Effector memory CD8-positive, alpha-beta T cell (primary cell): ENCODE measurements at places on chromosomes 12 and 14.

DNA sequence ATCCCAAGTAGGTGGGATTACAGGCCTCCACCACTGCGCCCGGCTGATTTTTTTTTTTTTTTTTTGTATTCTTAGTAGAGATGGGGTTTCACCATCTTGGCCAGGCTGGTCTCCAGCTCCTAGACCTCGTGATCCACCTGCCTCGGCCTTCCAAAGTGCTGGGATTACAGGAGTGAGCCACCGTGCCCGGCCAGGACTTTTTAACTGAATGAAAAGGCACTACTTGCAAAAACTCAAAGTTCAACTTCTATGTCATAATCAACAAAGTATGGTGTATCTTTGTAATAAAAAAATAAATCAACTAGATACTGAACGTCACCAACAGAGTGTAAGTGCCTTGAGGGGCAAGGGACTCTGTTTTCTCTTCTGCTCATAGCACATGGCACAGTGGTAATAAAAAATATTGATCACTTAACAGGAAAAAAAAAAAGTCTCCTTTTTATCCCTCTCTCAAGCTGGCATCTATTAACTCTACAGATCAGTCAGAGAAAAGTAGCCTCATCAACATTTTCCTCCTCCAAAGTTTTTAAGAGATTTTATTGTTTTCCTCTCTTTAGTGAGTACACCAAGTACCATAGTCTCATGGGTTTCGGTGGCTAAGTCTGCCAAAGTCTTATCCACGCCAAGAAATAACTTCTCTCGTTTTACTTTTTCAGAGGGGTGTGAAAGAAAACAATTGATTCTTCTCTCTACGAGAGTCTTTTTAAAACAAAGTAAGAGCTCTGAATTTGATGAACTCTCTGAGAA is 10.6 kb upstream of the FOXN3 start:
- no peak for DNase-seq

GRCh38 chr12:98352218-98352811 is 163.1 kb upstream of the TMPO start:
- DNase-seq: no peak

GRCh38 chr14:92558319-92558718 is 44.7 kb downstream of the RIN3 start:
- DNase-seq: no peak

DNA sequence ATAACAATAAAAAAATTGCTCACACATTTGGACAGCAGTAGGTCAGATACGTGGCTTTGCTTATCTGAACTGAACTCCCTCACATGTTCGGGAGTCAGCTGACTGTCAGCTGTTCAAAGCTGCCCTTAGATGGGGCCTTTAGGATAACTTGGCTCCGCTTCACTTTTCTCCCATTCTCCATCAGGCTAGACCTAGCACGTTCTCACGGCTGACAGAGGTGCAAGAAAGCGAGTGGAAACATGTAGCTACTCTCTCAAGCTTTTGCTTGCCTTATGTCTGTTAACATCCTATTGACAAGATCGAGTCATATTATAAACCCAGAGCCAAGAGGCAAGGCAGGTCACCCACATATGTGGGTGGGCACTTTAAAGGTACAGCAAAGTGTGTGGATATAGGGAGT is 112.0 kb upstream of the PDZRN4 start:
- DNase-seq: no peak

- DNase-seq: no peak
Measured at GRCh38 chr14:97687944-97688630, 890.9 kb downstream of the VRK1 start.

GRCh38 chr14:79295385-79295784 is 915.9 kb downstream of the DIO2 start:
- no peak for DNase-seq

DNA sequence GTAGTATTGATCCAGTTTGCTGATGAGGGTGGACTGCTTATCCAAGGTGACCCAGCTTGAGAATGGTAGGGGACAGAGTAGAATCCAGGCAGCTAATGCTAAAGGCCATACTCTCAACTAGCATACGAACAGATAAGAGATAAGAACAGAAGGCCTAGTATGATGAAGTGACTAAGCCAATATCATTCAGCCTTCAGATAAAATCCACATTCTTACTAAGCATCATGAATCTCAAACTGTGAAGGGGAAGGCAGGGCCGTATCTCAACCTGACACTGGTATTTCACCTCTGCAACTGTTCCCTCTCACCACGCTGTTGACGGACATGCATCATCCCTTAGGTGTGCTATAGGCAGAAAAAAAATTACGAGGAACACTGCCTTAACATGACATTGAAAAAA is 8.1 kb upstream of the CKAP4 start:
- DNase-seq: no peak

GRCh38 chr14:58731465-58732293 is 93.9 kb downstream of the DACT1 start:
- no peak for DNase-seq

GRCh38 chr14:95490138-95490509 is 26.3 kb downstream of the SYNE3 start:
- no peak for DNase-seq

DNA sequence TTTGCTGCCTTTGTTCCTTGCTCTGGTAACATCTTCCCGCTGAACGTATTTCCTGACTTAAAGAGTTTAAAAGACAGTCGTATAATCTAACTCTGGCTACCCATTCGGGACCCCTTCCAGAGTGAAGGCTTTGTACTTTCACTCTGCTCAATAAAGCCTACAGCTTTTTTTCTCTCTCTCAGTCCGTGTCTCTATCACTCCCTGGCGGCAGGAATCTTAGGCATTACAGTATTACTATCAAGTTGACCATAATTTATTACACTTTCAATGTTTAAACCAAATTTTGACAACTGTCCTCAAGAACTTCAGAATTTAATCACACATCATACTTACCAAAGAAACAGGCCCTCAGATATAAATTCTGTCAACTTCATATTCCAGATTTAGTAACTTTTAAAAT is 967.9 kb downstream of the FSCB start:
- DNase-seq: no peak

DNA sequence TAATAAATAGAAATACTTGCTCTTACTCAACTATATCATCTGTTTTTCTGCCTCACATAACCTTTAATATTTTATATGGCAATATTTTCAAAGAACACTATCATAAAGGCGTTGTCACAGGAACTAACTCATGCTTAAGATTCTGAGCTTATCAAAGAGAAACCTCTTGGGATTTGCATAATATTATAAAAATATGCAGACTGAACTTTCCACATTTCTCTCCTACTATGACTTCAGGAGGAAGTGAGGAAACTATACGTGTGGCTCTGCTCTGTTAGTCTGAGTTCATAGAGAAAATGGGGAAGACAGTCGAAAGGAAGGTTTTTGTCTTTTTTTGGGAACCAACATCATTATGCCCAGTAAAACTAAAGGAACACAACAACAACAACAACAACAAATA is 124.7 kb downstream of the GARIN6 start:
- no peak for DNase-seq

DNA sequence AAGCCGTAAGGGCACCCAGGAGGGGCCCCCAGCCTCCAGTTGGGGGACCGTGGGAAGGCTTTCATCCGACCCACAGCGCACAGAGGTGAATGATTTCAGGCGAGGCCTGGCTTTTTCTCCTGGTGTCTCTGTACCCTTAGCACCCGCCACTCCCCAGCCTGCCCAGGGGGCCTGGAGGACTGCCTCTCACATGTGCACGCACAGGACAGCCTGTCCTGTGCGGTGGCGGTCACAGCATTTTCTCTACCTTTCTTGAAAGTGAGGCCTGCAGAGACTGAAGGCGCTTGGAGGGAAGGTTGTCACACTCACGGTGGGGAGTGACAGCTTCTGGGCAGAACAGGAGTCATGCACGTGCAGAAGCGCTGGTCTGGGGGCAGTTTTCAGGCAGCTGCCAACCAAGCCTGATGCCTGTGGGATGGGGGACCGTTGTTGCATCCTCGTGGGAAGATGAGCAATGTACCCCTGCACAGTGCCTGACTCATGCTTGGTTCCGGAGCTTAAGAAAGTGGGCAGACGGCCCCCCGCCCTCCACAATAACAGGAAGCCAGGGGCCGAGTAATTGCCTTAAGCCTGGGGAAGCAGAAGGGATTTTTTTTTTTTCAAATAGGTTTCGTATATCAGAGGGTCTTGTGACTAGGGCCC is 148.1 kb downstream of the TSPAN9 start:
- no peak for DNase-seq

DNA sequence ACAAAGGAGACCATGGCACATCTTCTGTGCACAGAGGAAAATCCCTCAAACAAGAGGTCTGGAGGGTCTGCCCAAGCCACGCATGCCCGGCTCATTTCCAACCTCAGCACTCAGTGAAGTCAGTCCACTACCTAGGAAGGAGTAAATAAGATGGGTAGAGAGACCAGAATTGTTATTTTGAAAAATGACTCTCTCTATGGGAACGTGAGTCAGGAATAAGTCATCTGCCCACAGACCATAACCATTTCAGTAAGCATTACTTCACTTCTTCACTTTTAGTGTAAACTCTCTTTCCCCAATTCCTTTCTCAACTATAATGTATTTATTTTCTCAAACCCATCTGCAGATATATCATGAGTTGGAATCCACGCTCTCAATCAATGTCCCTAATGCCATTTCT is 1039.9 kb upstream of the USP15 start:
- no peak for DNase-seq

- DNase-seq: no peak
Measured at GRCh38 chr12:84785281-84785680, 127.3 kb downstream of the SLC6A15 start.

DNA sequence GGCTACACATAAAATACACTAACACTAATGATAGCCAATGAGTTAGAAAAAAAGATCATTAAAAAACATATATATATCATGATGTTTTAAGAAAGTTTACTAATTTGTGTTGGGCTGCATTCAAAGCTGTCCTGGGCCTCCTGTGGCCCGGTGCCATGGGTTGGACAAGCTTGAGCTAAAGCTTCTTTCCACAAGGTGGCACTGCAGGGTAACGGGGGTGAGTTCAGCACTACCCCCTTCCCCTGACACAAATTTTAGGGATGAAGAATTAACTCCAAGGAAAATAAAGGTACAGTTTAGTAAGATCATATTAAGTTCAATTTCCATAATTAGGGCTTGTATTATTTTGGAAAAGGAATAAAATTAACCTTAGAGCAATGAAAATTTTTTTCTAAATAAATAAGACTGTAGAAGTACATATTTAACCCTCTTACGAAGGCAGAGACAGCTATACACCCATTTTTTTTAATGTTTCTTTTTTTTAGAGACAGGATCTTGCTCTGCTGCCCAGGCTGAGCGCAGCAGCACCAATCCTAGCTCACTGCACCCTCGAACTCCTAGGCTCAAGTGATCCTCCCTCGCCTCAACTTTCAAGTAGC is 38.9 kb downstream of the PPP1R13B start:
- DNase-seq: peak; percentile 66

DNA sequence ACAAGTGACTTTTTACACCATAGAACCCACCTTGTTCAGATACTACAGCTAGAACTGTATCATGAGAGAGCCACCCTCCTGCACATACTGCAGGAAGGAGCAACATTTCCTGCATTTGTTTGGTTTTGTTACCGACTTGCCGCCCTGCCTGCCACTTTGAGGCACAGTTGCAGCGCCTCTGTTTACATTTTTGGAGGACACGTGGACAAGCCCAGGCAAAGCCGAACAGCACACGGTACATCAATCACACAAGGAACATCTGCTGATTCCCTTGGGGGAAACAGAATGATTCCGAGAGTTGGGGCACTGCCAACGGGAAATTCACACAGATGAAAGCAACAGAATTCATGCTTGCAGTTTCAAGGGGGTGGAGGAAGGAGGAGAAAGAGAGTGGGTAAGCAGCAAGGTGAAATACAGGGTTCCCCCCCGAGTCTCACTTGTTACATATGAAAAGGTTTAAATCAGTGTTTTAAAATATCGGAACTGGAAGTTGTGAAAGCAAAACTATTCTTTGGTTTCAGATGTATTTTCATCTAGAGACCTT is 110.7 kb downstream of the BTG1 start:
- DNase-seq: peak; percentile 29

DNA sequence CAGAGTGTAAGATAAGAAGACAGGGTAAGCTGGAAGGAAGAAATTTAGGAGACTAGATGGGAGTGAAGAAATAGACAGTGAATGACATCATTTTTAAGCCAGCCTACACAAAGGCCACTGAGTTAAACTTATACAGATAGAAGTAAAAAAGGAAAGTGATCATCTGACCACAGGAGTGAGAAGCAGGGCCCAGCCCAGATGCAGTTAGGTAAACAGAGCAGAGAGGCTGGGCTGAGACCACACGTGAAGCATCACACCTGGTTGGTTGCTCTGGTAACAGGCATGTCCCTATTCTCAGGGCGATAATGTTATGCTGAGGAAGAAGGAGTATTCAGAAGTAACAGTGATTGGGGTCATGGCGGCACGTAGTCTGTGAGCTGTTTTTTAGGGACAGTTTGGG is 1079.4 kb downstream of the AACS start:
- DNase-seq: no peak

GRCh38 chr14:94361682-94362081 is 26.7 kb downstream of the SERPINA1 start:
- no peak for DNase-seq

GRCh38 chr12:47216150-47216677 is 136.5 kb upstream of the AMIGO2 start:
- DNase-seq: peak; percentile 69

DNA sequence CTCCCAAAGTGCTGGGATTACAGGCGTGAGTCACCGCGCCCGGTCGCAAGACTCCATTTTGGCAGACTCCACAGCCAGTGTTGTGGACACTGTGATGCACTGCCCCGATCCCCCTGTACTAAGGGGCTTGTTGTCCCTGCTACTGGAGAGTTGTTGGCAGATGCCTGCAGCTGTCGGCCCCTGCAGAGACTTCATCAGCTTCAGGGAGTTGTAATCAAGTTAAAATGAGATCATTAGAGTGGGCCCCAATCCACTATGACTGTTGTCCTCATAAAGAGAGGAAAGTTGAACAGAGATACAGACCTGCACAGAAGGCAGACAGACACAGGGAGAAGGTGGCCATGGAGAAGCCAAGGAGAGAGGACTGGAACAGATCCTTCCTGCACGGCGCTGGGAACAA is 23.7 kb upstream of the TUBA1A start:
- DNase-seq: no peak

GRCh38 chr12:111201495-111202236 is 167.2 kb downstream of the PHETA1 start:
- DNase-seq: no peak

GRCh38 chr14:24094841-24095270 is 745 bp downstream of the PCK2 start:
- DNase-seq: peak; percentile 8

DNA sequence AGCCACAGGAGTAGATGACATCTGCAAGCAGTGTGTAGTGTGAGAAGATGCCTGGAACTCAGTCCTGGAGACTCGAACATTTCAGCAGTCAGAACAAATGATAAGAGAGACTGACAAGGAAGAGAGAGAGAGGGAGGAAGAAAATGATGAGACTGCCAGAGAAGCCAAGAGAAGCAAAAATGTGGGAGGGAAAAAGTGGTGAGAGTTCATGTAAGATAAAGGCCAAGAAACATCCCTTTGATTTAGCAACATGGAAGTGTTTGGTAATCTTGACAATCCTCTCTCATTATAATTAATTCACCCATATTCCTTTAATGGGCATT is 42.6 kb downstream of the LIMA1 start:
- no peak for DNase-seq
